ENCODE measurements at places on chromosomes 5 and 9.

GRCh38 chr5:151469992-151470391 lies 22.6 kb downstream of the SLC36A1 start:
- no peak for DNase-seq

GRCh38 chr5:174056064-174056847 lies 10.8 kb downstream of the NSG2 start:
- DNase-seq: no peak

- DNase-seq: no peak
Observed at GRCh38 chr5:41721516-41721915, 148.7 kb downstream of the OXCT1 start.

DNA sequence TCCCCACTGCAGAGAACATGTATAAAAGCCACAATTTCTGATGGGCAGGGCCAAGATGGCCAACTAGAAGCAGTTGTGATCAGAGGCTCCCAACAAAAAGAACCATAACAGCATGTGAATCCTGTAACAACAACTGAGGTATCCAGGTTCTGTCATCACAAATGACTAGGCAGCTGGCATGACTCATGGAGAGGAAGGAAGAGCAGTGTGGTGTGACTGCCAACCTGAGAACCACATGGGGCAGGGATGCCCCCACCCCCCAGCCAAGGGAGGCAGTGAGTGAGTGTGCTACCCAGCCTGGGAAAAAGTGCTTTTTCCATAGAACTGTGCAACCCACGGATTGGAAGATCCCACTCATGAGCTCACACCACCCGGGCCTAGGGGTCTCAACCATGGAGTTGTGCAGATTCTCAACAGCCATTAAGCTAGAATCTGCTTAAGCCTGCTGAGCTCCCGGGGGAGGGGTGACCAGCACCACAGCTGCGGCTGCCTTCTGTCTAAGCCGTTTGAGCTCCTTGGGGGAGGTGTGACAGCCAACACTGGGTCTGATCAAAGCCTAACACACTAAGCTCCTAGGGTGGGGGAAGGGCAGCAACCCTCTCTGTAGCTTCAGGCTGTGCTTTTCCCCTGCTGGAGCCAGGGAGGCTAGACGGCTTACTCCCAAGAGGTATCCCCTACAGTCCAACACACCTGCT lies 80.1 kb upstream of the DMAC1 start:
- peak; percentile 3 for DNase-seq

GRCh38 chr5:29982457-29982856 lies 1211.0 kb upstream of the CDH6 start:
- no peak for DNase-seq

GRCh38 chr5:83785176-83785668 lies 64.6 kb upstream of the HAPLN1 start:
- no peak for DNase-seq

DNA sequence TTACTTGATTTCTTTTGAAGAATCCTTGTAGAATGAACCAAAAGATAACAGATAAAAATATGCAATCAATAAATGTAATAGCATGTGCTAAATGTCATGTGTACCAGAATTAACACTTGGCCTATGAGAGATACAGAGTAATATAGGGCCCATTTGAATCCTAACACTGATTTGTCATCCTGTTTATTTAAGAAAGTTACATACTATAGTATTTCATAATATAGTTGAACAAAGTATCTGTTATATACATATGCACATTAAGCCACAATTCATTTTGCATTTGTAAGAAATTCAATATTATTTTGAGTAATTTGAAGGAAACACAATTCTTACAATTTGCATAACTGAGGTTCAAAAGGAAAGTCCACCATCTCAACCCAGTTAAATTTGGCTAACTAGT lies 389.5 kb downstream of the PDE4D start:
- DNase-seq: no peak

GRCh38 chr9:744790-745484 lies 96.6 kb upstream of the DMRT1 start:
- no peak for DNase-seq

DNA sequence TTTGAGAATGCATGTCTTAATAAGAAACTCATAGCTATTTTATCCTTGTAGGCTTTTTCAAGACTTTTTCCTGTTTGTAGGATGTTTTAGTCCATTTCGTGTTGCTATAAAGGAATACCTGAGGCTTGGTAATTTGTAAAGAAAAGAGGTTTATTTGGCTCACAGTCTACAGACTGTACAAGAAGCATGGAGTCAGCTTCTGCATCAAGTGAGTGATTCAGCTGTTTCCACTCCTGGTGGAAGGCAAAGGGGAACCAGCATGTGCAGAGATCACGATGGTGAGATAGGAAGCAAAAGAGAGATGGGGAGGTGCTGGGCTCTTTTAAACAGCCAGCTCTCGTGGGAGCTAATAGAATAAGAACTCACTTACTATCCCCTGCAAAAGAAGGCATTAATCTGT lies 177.3 kb downstream of the ALDH1A1 start:
- no peak for DNase-seq

GRCh38 chr9:137866226-137867141 lies 11.1 kb upstream of the CACNA1B start:
- DNase-seq: no peak

DNA sequence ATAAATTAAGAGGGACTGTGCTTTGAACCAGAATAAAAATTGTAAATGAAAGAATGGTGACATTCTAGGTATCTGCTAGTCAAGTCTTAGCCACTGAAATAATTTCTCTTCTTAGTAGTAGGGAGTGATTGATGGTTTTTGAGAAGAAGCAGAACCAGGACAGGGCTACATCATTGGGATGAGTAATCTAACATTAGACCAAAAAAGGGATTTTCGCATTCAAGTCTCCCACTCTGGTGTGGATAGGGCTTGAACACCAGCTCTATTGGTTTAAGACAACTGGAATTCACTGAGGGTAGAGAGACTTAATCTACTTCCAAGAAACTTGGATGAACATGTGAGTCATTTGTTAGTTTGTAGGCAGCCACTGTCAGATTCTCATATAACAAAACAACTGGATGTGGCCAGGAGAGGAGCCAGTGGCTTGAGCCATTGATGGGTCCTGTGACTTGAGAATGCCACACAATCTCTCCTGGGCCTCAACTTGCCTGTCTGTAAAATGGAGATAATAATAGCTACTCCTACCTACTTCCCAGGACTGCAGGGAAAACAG lies 16.6 kb downstream of the FAT2 start:
- no peak for DNase-seq

DNA sequence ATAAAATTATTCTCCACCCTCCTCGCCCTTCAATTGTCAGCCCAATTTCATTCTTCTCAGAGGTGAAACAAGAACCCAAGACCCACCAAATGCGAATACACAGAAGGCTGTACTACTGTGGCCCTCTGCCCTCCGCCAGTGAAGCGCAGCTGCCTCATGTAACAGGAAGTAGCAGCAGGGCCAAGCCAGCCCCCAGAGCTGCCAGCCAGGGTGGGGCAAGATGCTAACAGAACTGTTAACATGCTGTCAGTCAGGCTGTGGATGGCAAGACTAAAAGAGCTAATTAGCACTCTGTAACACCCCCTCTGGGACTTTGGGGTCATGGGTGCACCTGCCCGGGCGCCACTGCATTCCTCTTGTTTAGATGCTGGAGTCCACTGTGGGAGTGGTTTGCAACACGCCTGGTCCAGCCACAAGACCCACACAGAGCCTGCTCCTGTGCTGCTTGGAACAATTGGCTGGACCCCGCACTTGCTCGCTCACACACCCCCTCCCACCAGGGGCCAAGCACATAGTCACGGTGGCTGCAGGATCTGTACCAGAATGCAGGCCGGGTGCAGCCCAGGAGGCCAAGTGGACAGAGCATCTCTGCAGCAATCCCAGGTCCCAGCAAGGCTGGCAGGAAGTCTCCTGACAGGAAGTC lies 14.5 kb upstream of the HEXB start:
- no peak for DNase-seq

DNA sequence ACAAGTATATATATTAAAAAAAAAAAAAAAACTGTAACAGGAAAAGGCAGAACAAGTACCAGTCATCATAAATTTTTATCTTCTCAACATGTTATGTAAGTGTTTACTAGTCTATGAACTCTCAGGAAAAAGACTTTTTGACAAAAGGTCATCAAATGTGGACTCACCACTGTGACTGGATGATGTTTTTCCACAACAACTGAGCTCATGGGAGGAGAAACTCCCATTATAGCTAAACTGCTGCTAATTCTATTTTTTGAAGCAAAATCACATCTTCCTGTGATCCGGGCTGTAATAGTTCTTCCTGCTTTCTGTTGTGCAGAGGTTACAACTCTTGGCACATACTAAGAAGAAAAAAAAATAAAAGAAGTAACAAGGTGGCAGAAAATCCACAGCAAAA lies 39.6 kb downstream of the POC5 start:
- no peak for DNase-seq

- DNase-seq: no peak
Observed at GRCh38 chr5:154782326-154782725, 27.1 kb downstream of the LARP1 start.

DNA sequence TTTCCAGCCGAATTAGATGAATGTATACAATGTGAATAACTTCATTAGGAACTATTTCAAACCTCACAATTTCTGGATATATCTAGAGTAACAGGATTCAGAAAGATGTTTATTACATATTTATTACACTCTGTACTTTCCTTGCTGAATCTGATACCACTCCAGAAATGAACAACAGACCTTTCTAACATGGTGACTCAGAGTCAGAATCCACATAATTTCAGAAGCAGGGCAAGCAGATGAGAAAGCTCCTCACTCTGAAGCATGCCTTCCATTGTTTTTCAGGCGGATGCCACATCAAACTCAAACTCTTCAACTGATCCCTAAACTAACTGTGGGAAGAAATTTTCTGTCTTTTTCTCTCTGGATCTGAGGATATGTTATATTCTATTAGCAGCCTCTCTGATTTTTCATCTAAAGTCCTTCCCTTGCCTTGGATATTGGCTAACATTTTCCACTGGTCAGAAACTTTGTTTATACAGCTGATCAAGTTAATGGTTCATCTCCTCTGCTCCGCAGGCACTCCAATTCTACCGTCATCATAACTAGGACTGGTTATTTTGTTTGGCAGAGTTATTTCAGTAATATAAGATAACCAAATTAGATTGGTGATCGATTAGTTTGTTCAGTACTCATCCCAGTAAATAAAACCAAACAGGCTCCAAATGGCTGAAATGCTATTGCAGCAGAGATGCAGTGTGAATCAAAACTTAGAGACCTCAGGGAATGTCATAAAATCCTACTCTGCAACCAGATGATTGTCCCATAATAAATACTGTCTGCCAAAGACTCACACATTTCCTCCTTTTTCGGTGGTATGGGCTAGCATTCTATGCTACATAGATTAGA lies 556.0 kb downstream of the EBF1 start:
- DNase-seq: no peak

- no peak for DNase-seq
Observed at GRCh38 chr5:122263352-122264030, 48.5 kb upstream of the SNCAIP start.

DNA sequence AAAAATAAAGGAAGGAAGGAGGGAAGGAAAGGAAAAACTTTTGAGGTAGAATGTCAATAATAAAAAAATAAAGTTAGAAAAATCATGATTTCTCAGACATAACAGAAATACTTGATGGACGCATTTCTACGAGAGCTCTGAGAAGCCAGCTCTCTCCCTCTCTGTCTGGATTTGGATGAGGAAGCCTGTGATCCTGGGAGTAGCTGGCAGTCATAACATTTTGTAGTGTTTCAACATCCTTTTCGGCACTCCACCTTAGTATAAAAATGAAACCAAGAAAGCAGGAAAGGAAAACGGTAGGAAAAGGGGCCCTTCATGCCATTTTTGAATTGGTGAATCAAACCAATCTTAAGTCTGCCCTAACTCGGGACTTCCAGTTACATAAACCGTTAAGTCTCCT lies 321.3 kb downstream of the EPB41L4A start:
- no peak for DNase-seq

- no peak for DNase-seq
Observed at GRCh38 chr9:126661521-126662251, 48.0 kb downstream of the LMX1B start.

DNA sequence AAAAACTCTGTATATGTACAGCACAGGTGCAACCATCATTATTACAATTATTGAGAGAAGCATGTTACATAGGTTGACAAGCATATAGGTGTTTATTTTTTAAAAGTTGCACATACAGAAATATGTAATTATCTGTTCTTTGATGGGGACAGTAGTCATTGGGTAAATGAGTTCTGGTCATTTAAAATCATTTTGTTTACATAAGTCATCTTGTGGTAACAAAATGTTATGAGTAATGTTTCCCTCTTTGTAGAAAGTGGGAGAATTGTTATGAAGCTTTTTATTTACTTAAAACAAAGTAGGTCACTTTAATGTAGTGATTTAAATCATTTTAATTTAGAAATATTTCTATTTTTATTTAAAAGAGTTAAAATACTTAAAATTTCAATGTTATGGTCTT lies 33.8 kb upstream of the FBXL17 start:
- no peak for DNase-seq

- no peak for DNase-seq
Observed at GRCh38 chr9:108473209-108474112, 382.3 kb downstream of the ACTL7B start.

- DNase-seq: no peak
Observed at GRCh38 chr5:93789173-93790067, 48.0 kb upstream of the POU5F2 start.

DNA sequence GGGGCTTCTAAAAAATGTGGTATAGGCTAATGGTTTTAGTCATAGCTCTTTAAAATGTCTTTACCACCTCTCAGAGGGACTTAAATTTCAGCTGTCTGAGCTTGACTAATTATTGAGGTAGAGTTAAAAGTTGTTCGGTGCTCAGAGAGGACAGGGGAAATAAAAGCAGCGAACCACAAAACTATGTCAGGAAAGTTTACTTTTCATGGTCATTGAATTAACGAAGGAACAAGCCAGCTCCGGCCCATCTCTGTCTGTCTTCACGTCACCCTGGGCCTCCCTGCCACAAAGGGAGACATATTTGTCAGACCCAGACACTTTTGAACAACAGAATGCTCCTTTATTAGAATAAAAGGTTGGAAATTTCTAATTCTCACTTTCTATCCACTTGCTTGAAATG lies 98.8 kb upstream of the EFNA5 start:
- DNase-seq: no peak

DNA sequence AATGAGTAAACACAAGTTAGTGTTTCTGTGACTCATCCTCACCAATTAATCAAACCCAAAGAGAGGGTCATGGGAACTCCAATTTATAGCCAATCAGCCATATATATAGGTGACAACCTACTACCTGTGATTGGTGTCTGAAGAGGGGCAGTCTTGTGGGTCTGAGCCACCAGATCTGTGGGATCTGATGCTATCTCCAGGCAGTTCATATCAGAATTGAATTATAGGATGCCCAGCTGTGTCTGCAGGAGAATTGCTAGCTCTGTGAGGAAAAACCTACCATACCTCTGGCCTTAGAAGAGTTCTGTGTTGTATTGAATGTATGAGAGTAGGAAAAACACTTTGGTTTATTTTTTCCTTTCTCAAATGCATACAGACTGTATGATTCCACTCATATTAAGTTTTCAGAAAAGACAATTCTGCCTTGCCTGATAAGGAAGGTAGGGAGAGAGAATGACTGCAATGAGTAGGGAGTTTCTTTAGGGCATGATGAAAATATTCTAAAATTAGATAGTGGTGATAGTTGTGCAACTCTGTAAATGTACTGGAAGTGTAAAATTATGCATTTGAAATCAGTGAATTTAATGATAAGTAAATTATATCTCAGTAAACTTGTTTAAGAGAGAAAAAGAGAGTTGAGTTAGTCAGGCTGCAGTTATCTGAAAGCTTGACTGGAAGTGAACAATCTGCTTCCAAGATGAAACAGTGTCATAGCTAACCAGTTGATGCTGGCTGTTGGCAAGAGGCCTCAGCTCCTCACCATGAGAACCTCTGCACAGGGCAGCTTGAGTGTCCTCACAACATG lies 274.9 kb downstream of the AUH start:
- no peak for DNase-seq

Measured in CD4-positive, alpha-beta T cell treated with Interleukin-6 at 100 ng/mL for 8 hours (primary cell).